Cardiac ventricle fibroblast (primary cell): ENCODE measurements at places on chromosomes 7 and 10. TPM values are rescaled to one million over a fixed set of nuclear protein-coding genes. Genes with fewer than 3 reads are reported as not detected.

Gene ASB10
- not detected in 2 replicates for total RNA-seq

Gene PTF1A
- not detected in 2 replicates for total RNA-seq

Gene MRPS24
- total RNA-seq = 100 and 104 TPM in 2 replicates

Gene PTN
- 6.3 and 6.7 TPM in 2 replicates for total RNA-seq
